ENCODE measurements at places on chromosomes 6 and 20.

GRCh38 chr6:17962436-17963031 is 24.9 kb downstream of the KIF13A start:
- no peak for DNase-seq

GRCh38 chr6:153087436-153087835 is 43.6 kb downstream of the RGS17 start:
- DNase-seq: no peak

DNA sequence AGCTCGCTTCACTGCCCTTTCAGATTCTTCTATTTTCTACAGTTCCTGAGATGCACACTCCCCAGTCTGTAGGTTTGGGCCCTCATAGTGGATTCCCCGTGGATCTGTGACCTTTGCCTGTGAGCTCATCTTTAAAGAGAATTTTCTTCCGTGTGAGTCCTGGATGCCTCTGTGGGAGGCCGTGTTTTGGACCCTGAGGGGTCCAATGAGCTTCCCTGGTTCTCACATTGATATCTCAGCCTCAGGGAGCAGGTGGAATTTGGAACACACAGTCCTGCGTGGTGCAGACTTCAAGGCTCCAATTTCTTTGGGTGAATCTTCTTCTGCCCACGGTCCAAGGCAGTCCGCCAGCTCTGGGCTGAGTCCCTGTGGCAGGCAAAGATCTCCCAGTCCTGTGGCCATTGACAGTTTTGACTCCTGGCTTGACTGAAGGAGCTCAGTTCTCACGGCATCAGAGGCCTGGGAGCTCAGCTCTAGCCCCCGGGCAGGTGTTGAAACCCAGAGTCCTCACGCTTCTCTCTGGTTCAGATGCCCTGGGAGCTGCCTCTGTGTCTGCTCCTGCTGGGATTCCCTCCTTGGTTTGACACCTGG is 61.0 kb downstream of the PSMG4 start:
- DNase-seq: no peak

DNA sequence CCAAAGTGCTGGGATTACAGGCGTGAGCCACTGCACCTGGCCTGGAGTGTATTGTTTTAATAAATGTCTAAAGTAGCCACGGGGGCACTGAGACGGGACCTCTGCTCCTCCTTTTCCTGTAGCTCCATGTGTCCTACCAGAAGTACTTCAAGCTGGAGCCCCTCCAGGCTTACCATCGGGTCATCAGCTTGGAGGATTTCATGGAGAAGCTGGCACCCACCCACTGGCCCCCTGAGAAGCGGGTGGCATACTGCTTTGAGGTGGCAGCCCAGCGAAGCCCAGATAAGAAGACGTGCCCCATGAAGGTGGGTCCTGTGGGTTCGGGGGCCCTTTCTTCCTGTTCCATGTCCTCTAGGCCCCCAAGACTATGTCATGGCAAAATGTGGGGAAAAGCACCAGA is 7.5 kb downstream of the POFUT1 start:
- DNase-seq: no peak

DNA sequence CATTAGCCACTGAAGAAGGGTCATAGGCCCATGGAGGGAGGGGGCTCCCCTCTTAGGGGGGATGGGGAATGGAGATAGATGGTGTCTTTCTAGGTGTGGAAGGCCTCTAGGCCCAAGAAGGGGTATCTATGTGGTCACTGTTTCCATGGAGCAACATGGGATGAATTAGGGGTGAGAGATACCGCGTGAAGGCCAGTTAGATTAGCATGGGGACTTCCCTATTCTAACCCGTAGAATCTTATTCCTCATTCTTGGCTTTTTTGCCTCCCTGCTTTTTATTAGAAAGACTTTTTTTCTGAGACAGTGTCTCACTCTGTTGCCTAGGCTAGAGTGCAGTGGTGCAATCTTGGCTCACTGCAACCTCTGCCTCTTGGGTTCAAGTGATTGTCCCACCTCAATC is 3.2 kb downstream of the RAB44 start:
- DNase-seq: no peak

DNA sequence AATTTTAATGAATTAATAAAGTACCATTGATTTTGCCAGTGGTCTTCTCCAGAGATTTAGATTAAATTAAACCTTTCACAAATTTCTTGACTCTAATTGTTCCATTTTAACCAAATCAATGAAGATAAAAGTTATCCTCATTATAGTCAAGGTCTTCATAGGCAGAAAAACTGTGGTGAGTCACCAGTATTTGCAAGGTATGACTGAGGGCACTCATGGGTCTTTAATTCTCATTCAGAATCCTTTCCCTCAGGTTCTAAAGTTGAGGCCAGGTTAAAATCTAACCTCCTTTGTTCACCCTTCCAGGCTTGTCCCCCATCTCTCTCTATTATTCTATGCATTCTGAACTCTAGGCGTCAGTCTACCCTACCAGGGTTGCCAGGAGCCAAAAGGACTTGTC is 93.9 kb downstream of the JAG1 start:
- DNase-seq: no peak

DNA sequence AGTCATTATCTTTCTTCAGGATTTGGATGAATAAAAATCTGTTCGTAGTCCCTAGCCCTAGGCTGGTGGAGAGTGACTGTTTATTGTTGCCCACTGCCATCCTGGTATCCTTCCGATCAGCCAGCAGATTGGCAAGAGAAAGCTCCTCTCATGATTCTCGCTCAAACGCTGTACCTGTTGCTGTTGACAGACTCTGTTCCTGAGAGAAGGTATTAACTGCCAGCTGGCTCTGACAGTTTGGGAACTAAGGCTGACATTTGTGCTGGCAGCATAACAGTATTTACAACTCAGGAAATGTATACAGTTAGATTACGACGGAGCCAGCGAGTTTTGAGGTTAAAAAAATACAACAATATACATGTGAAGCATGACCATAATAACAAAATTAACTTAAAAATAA is 674.5 kb downstream of the PRKN start:
- no peak for DNase-seq

DNA sequence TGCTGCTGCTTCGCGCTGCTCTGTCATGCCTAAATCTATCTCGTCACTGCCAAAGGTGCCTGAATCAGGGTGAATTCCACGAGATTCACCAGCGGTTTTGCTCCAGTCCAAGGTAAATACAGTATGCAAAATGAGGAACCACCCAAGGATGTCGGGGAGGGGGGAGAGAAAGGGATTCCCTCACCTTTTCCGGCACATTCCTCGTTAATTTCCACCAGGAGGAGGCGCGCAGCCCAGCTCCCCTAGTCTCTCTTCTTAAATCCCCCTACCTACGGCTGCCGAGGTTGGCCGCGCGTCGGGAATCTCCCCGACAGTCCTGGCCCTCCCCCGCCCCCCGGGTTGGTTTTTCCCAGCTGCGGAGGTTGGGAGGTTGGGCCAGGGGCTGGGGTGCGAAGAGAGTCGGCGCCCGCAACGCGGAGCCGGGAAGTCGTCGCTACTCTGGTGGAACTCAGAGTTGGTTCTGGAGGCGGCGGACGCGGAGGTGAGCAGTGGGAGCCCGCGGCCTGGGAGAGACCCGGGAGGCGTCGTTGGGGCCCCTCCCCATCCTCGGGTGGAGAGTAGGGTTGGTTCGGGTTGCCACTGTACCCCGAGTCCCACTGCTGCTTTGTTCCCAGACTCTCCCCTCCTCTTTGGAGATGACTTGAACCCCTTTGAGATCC is at the start of gene TPBG:
Gene TPBG (plus strand): TSS at position 390 of the 659 bp plus-strand sequence. CDS start 1,145 bp downstream, outside the sequence.
- DNase-seq: no peak

- peak; percentile 27 for DNase-seq
Measured at GRCh38 chr20:38805958-38806854, 709 bp downstream of the PPP1R16B start.

- peak; percentile 53 for DNase-seq
Measured at GRCh38 chr20:38674092-38674764, 50.1 kb upstream of the SLC32A1 start.

DNA sequence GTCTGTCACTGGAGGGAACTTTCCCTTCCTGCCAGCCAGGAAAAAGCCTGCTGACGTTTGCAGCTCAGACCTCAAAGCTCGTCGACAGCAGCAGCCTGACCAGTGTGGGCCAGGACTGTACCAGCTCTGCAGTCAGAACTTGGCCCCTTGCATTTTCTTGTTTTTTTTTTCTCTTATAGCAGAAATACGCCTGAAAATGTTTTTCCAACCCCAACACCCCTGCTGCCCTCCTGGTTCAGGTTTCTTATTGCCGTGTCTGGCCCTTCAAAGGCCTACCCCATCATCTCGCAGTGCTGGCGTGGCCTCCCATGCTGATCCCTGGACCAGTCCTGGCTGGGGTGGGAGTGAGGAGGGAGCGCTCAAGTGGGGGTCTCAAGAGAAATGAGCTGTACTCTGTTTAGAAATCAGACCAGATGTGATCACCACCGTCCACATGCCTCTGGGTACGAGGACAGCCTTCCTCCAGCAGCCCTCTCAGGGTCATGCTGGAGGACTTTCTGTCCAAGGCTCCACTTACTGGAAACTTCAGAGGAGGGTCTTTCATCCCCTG is 169.0 kb downstream of the FOXC1 start:
- DNase-seq: no peak

GRCh38 chr6:105111105-105111504 is 68.7 kb downstream of the POPDC3 start:
- no peak for DNase-seq

DNA sequence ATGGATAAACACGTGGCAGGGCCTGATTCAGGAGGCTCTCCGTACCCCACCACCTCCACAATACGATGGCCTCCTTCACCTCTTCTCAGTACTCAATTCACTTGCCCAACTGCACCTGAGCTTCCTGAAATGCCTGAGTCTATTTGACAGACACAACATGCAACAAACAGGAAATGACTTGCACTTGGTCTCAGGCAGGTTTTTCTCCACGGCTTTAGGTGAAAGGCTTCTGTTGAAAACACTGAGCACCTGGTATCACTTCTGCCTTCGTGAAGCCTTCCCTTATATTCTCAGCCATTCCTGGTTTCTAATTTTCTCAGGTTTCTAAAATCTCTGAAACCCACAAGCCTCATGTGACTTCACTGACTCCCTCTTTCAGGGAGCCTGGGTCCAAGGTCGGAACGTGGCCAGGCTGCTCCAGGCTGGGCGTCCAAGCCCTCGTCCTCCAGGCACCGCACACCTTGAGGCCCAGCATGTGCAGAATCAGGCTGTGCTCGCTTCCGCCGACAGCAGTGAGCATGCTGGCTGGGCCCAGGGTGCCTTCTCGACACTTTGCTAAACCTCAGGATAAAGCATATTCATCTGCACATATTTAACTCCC is 34.7 kb downstream of the TAF4 start:
- DNase-seq: peak; percentile 57

- no peak for DNase-seq
Measured at GRCh38 chr6:163583558-163583957, 169.0 kb downstream of the QKI start.
